ENCODE measurements at places on chromosomes 16 and 17.

- no peak for DNase-seq
These were observed 112.2 kb downstream of the AATF start for GRCh38 chr17:37060928-37061327.

DNA sequence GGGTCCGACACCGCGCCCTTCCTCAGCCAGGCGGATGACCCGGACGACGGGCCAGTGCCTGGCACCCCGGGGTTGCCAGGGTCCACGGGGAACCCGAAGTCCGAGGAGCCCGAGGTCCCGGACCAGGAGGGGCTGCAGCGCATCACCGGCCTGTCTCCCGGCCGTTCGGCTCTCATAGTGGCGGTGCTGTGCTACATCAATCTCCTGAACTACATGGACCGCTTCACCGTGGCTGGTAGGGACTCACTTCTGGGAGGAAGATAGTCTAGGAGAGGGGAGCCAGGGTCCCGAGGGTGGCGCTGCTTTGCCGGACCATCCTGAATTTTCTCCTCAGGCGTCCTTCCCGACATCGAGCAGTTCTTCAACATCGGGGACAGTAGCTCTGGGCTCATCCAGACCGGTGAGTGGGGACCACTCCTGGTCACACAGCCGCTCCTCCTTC is 601 bp downstream of the SPNS1 start:
- no peak for DNase-seq

GRCh38 chr17:9475101-9475658 is 100.4 kb downstream of the STX8 start:
- DNase-seq: no peak

DNA sequence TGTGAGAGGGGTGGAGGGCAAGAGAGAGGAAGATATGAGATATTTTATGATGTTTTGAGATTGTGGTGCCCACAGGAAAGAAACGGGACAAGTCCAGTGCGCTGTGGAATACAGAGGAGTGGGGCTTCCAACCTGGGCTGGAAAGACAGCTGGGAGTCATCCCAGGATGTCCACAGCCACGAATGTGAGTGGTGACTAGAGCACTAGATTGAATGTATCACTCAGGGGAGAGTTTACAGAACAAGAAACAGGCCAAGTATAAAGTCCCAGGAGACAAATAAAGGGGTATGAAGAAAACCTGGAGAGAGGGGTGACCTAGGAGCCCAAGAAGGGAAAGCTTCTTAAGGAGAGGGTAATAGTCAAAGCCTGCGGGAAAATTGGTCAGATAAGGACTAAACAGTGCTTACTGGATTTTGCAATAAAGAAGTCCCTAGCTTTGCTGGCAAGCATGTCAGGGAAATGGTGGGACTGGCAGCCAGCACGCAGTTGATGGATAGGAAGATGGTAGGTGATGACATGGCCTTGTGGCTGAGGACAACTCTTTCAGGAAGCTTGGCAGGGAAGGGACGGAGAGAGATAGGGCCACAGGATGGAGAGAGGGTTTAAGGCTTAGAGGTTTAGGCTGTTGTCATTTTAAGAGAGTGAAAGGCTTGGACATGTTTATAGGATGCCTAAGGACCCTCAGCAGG is 114.5 kb downstream of the AXIN2 start:
- no peak for DNase-seq
